ENCODE measurements at places on chromosomes 12 and 14.

GRCh38 chr14:77883847-77884238, 83.9 kb downstream of the ADCK1 start:
- no peak for DNase-seq

DNA sequence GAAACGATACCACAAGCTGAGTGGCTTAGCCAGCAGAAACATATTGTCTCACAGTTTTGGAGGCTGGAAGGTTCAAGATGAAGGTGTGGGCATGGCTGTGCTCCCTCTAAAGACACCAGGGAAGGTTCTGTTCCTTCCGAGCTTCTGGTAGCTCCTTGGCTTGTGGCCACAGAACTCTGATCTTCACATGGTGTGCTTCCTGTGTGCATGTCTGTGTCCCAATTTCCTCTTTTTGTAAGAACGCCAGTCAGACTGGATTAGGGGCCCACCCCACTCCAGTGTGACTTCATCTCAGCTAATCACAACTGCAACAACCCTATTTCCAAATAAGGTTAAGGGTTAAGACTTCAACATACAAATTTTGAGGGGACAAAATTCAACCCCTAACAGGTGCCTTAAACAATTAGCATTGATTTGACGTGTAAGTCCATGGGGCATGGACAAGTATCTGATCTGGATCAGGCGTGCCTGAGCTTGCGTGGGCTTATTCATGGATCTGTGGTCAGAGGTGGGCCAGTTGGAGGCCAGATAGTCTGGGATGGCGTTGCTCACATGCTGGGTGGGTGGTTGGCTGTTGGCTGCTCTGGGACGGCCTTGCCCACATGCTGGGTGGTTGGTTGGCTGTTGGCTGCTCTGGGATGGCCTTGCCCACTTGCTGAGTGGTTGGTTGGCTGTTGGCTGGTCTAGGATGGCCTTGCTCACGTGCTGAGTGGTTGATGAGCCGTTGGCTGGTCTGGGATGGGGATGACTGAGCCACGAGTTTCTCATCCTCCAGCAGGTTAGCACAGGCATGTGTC, 88.5 kb downstream of the LGMN start:
- no peak for DNase-seq

- no peak for DNase-seq
These were observed 38.1 kb upstream of the GARIN2 start for GRCh38 chr14:67151082-67151666.

DNA sequence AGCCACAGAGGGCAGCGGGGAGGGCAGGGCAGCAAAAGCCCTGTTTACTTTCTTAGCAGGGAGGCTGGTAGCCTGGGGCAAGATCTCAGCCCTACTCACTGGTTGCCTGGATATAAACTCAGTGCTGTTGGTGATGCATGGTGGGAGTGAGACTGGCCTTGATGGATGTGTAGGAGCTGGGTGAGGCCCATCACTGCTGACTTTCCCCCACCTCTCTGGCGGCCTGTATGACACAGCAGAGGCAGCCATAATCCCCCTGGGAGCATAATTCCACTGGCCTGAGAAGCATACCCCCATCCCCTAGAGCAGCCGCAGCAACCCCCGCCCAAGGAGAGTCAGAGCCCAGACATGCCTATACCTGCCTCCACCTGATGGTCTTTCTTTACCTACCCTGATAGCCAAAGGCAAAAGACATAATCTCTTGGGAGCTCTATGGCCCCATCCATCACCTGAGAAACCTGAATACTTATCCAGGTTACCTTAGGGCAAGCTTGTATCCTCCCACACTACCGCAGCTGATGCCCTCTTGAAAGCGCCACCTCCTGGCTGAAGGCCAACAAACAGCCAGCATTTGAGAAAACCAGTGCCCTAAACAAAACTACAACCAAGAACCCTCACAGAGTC, 59.3 kb downstream of the DNAI7 start:
- DNase-seq = no peak

GRCh38 chr14:25832585-25832984, 765.2 kb downstream of the NOVA1 start:
- DNase-seq = no peak

- DNase-seq = no peak
These were observed 22.8 kb upstream of the RPLP0 start for GRCh38 chr12:120223458-120224303.

GRCh38 chr12:6332459-6332858, 9.4 kb downstream of the TNFRSF1A start:
- no peak for DNase-seq

DNA sequence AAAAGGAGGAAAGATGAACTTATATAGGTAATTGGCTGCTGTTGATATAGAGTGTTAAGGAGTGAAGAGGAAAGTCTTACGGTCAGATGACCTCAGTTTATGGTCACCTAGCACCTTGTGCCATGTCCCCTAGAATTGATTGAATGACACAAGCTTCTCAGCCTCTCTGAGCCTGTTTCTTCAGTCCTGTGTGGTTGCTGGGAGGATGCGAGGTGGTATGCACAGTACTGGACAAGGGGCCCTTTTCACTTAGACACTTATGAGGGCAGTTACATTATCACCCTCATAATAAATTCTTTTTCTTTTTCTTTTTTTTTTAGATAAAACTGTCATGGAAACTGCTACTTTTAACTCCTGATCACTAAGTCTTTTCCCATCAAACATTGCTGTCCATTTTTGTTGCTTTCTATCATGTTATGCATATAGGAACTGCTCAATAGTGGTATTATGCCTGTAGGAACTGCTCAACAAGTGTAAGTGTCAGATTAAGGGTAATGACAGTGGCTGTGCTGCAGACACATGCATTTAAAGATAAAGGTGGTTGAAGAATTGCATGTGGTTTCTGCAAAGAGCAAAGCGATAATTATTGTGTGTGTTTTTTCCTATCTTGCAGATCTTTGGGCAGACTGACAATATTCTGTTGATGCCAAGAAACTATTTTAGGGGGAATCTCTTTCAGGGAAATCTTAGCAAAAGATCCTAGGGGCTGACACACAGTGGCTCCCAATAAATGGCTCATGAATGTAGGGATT, 11.6 kb downstream of the ANO6 start:
- DNase-seq = no peak

DNA sequence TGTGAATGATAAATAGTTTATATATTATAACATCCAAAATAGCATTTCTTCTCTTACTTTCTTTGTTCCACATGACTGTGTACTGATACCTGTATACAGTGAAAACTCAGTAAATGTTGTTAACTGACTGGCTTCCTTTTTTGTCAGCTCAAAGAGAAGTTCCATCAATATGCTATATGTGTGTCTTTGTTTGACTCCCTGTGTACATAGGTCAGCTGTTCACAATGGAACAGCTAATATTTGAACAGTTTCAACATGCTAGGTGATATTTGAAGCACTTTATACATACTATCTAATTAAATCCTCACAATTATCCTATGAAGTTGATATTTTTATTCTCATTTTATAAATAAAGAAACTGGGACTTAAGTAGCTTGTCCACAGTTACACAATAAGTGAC, 15.3 kb upstream of the KICS2 start:
- DNase-seq = no peak

- no peak for DNase-seq
These were observed 8.7 kb downstream of the SLC48A1 start for GRCh38 chr12:47781479-47782371.

DNA sequence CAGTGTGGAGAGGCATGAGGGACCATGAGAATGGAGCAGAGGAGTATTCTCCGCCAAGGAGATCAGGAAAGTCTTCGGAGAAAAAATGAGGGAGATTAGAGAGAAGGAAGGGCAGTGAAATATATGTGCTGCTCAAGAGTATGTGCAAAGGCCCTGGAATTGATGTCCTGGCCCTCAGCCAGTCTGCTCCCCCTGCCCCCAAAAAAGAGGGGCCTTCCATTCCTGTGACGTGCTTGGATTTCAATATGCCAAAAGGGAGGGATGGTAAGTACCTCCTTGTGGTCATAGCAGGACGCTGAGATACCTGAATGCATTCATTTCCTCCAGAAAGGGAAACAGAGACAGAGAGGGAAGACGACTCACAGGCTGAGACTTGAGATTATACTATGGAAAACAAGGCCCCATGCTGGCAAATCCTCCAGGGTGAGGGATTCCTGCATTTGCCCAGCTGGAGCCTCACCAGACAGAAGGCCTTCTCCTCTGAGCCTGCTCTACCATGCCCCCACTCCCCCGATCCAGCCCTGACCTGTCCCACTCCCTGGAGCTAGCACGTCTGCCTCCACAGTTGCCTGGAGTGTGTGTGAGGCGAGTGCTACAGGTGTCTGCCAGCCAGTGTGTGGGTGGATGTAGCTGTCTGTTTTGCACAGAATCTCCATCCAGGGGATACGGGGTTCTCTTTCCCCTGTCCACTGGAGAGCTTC, 3.9 kb upstream of the RARG start:
- DNase-seq = no peak

DNA sequence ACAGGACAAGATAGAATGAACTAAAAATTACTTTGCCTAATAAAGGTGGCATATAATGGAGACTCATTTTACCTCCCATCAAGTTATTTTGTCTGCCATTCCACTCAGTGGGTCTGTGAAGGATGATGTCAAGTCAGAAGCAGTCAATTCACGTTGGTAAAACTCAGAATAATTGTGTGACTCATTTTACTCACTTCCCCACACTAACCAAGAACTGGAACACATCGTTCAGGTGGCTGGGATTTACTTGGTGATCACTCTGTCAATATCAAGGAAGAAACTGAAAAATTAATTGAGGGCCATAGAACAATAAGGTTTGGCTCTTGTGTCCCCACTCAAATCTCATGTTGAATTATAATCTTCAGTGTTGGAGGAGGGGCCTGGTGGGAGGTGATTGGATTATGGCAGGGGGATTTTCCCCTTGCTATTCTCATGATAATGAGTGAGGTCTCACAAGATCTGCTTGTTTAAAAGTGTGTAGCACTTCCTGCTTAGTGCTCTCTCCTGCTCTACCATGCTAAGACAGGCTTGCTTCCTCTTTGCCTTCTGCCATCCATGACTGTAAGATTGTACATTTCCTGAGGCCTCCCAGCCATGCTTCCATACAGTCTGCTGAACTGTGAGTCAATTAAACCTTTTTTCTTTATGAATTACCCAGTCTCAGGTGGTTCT, 35.7 kb upstream of the GTF2A1 start:
- DNase-seq = no peak

DNA sequence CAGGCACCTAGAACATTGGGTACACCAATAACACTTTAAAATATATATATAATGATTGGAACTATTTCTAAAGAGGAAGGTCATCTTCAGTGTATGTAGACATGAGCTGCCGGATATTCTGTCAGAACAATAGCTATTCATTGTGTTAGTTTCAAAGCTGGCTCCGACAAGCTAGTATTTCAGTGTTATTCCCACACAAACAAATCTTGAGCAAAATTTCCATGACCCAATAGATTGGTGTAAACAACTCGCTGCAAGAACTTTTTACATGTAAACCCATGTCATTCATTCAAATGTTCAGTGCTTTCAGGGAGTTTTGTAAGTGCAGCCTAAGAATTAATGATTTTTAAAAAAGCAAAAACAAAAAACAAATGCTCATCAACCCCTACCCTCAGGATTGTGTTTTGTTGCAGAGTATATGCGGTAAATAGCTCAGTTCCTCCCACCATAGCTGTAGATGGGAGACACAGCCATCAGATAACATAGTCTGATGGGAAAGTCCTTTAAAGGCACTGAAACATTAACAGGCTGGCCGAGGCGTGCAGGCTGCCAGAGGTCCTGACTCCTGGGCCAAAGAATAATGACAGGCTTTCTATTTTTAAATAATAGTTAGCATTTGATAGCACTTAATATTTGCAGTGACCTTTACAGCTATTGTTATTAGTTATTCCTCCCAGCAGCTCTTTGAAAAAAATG, 150.3 kb upstream of the ARHGAP5 start:
- no peak for DNase-seq

DNA sequence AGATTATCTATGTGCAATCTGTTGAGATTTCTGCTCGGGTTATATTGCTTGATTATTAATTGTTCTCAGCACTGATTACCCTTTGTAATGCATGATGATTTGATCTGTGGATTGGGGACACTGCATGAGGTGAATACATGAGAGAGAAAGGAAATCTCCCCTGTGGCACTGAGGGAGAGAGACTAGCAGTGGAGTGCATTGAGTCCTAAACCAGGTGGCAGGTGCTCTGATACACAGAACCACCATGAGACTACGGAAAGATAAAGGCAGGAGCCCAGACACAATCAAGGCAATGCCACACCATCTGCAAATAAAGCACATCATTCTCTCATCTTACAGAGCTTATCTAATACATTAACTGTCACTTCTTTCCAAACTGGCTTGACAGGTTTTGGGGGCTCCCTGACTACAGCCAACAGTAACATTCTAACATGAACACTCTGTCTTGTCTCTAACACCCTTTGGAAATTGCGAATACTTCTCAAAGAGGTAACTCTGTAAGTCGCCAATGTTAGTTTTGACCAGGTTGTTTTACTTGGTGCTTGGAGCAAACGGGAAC, 37.6 kb upstream of the TSPAN8 start:
- no peak for DNase-seq

DNA sequence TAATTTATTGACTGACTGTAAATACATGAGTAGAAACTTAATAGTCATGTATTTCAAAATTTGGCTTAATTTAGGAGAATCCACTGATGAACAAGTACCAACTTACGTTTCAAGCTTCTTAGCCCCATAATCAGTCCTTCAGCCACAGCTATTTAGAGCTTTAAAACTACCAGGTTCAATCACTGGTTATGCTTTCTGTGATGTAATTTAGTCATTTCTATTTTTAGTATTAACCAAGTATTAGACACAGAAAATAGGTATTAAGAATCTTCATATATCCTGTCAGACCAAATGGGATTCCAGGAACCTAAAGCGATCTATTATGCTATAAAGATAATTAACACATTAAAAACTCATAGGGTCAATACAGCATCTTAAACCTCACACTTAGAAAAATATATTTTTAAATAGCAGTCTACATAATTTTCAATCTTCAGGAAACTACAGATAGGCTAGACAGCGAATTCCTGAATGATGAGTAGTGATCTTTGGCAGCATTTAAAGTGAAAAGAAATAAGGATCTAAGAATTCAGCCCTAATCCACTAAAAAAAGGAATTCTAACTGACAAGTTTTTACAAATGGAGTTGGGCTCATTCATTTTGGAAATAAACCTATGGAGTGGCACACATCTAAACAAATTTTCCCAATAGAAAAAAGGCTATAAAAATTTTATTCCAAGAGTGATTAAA, 51.5 kb downstream of the ZC3H14 start:
- no peak for DNase-seq

DNA sequence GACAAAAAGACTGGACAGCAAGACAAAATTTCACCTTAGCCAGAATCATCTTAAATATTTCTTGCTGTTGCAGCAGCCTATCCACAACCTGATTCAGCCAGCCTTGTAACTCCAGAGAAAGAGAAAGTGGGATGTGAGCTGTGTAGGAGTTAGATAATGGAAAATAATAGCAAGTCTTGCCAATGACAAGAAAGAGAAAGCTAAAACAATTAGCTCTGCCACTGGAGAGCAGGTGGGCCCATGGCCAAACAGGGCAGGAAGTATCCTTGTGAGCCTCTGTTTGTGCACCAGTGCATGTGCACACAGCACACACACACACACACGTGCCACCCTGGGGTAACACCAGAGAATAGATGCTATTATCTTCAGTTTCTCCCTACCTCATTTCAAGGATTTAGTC, 106.0 kb upstream of the CCDC196 start:
- no peak for DNase-seq

Measured in stimulated activated CD4-positive, alpha-beta T cell treated with anti-CD3 and anti-CD28 coated beads, Interleukin-15, amount 100 ng/mL, for 1 hour (primary cell).